ENCODE measurements at places on chromosomes 3 and 15.

GRCh38 chr15:37806808-37807207 is 127.6 kb upstream of the TMCO5A start:
- DNase-seq = no peak

DNA sequence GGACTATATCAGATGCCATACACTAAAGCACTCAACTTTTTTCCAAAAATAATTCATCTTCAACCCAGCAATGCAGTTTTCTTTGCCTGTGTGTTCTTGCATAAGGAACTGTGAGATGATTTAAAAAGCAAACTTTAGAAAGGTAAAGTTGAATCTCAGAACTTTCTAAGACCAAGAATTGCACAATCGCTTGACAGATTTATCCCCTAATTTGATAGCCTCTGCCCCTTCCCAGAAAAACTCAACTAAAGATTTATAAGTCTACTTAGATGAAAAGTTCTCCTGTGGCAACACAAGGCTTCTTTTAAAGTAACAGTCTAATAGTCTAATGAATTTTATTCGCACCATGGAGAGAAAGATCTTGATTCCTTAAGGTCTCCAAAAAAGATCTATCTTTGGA is 259.3 kb downstream of the MAGI1 start:
- no peak for DNase-seq

GRCh38 chr3:30474371-30474770 is 132.0 kb upstream of the TGFBR2 start:
- no peak for DNase-seq

- no peak for DNase-seq
Measured at GRCh38 chr3:4745235-4745610, 234.0 kb upstream of the BHLHE40 start.

DNA sequence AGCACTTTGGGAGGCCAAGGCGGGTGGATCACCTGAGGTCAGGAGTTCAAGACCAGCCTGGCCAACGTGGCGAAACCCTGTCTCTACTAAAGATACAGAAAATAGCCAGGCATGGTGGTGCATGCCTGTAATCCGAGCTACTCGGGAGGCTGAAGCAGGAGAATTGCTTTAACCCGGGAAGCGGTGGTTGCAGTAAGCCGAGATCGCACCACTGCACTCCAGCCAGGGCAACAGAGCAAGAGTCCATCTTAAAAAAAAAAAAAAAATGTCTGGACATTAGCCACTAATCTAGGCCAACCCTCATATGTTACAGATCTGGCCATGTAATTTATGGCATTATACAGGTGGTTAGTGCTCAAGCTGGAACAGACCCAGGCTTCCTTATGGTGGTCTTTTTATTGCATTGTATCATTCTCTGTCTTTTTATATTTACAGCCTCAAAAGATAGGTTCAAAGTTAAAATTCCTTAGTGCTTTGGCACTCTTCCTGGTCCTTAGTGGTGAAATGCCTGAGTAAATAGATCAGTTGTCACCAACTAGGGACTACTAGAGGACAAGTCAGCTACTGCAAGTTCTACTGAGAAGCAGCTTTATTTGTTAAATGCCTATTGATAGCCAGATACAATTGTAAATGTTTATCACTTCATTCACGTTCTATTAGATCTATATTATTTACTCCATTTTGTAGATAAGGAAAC is 16.0 kb downstream of the STARD9 start:
- no peak for DNase-seq

- DNase-seq = no peak
Measured at GRCh38 chr3:127915115-127915936, at the start of gene KBTBD12. TSS of gene KBTBD12 (plus strand) at chr3:127915232. CDS start at chr3:127923062, 7,830 bp downstream.

GRCh38 chr3:125220183-125220582 is 7.6 kb upstream of the SLC12A8 start:
- DNase-seq = no peak
